ENCODE measurements at places on chromosomes 11 and 22.
A peak's percentile ranks its signal among the peaks of the same experiment; 100 is the strongest.

- DNase-seq = no peak
These were observed 3.6 kb upstream of the SLC15A3 start for GRCh38 chr11:60955571-60955970.

DNA sequence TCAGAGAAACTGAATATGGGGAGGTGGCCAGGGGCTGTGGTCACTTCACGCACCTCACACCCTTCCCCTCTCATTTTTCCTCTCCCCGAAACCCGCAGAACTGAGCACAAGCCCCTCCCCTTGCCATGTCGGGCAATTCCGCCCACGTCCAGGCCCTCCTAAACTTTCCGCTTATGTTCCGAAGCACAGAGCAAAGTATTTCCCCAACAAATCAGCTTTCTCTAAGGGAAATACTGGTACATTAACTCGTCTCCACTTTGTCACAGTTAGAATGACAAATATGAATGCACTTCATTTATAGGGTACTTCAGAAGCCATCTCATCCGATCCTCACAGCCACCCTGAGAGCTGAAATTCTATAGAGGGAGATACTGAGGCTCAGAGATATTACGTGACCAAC lies 94.7 kb upstream of the TMEM45B start:
- DNase-seq = no peak

DNA sequence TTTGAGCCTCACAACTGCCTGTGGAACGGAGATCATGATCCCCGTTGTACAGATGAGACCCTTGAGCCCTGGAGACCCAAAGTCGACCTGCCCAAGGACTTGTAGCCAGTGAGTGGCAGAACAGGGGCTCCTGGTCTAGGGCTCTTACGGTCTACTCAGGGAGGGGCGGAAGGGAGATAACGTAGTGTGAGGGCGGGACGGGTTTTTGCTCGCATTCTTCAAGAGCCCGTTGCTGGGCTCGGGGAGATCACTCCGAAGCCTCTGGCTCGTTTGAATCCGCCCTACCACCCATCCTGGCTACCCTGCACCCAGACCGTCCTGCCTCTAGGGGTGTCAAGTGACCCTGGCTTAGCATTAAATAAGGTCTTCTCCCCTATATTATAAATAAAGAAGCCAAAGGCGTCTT lies 639 bp downstream of the CRY2 start:
- DNase-seq = peak; percentile 41

DNA sequence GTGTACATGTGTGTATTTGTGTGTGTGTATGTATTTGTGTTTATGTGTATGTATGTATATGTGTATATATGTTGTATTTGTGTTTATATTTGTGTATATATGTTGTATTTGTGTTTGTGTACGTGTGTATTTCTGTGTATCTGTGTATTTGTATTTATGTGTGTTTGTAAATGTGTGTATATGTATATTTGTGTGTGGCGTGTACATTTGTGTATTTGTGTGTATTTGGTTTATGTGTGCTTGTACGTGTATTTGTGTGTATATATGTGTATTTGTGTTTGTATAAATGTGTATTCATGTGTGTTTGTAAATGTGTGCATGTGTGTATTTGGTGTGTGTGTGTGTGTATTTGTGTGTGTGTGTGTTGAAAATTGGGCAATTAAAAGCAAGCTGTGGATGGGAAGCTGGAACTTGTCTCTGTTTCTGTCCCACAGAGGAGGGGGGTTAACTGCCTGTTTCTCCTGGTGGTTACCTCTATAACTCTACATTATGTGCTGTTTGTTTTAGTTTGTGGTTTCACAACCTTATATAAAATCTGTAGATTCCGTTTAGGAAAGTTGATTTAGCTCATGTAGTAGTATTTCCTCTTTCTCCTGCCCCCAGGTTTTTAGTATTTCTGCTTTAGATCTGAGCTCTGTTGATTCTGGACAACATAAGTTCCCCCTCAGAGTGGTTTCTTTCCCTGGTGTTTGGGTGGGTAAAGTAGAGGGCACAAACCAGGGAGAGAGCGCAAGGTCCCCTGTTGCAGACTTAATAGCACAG lies 28.9 kb downstream of the AP2A2 start:
- DNase-seq = no peak
